DMS153 (cell line): ENCODE measurements at places on chromosomes 7 and 10.

GRCh38 chr7:29547421-29547820 lies 16.2 kb upstream of the PRR15 start:
- no peak for DNase-seq

- no peak for DNase-seq
Observed at GRCh38 chr10:64174666-64175255, 653.6 kb downstream of the REEP3 start.

DNA sequence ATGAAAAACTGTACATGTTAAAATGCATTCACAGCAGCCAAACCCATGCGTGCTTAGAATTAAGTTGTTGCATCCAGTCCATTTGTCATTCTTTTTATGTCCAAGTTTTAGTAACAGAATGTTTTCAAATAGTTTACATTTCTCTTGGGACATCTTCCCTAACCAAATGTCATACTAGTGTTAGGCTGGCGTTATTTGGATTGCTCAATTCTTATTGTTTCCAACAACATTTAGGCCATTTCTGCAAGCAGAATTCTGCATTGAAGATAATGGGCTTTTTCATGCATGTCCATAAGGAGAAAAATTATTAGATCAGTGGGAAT lies 203.0 kb downstream of the HIBADH start:
- DNase-seq: no peak

GRCh38 chr10:133072196-133072595 lies 15.5 kb upstream of the ADGRA1 start:
- peak; percentile 45 for DNase-seq

- DNase-seq: no peak
Observed at GRCh38 chr7:50856806-50857205, 74.1 kb upstream of the GRB10 start.

- no peak for DNase-seq
Observed at GRCh38 chr10:113159563-113159962, 209.5 kb downstream of the TCF7L2 start.

DNA sequence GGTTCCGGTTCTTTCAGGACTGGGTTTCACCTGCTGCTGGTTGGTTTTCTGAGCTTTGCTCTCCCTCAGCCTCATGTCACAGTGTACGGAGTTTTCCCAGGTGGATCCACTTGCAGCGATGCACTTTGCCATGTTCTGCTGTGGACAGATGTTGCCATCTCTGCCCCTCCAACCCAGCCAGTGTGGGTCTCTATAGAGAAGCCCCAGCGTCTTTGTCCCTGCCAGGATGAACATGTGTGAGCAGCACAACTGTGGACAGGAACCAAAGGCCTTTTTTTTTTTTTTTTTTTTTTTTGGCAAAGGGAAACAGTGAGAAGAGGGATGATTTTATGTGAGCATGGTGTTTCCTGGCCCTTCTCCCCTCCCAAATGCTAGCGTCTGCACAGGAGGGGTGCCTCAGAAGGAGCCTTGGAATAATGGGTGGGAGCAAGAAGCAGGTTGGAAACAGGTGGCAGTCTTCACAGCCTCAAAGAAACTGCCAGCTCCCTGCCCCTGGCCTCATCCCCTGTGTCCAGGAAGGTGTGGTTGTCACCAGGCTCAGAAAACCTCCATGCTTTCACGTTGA lies 106.5 kb downstream of the RPS24 start:
- no peak for DNase-seq

DNA sequence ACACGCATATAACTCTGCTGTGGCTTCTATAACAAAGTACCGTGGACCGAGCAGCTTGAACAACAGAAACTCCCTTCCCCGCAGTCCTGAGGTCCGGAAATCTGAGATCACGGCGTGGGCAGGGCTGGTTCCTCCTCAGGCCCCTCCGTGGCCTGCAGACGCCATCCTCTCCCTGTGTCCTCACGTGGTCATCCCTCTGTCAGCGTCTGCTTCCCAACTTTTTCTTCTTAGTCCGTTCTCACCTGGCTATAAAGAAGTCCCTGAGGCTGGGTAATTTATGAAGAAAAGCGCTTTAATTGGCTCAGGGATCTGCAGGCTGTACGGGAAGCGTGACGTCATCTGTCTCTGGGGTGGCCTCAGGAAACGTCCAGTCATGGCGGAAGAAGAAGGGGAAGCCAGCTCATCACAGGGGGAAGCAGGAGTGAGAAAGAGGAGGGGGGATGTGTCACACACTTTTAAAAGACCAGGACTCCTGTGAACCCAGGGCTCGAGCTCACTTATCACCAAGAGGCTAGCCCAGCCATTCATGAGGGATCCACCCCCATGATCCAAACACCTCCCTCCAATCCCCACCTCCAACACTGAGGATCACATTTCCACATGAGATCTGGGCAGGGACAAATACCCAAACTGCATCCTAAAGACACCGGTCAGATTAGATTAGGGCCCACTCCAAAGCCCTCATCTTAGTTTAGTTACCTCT lies 91.2 kb upstream of the INSIG1 start:
- no peak for DNase-seq

GRCh38 chr10:22369434-22370072 lies 24.3 kb downstream of the SPAG6 start:
- DNase-seq: no peak

GRCh38 chr7:108067844-108068243 lies 62.3 kb downstream of the LAMB4 start:
- DNase-seq: peak; percentile 51

DNA sequence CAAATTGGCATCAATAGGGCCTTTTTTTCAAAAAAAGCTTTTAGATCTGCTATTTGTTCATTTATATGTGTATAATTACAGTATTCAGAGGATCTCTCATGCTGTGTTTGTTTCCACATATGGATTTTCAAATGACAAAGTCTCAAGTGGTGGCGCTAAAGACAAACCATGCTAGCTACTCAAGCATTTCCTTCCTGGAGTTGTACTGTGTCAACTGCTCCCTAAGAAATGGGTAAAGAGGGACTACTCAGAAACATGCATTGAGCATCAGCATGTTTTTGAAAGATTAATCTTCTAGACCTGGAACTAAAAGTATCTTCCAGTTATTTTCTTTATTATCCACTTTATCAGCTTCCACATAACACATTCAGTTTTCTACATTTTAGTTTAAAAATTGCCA lies 12.7 kb downstream of the CNTNAP2 start:
- DNase-seq: no peak

GRCh38 chr7:101631224-101631714 lies 2.2 kb upstream of the MYL10 start:
- no peak for DNase-seq

- no peak for DNase-seq
Observed at GRCh38 chr7:147245274-147245673, 1128.7 kb downstream of the CNTNAP2 start.

DNA sequence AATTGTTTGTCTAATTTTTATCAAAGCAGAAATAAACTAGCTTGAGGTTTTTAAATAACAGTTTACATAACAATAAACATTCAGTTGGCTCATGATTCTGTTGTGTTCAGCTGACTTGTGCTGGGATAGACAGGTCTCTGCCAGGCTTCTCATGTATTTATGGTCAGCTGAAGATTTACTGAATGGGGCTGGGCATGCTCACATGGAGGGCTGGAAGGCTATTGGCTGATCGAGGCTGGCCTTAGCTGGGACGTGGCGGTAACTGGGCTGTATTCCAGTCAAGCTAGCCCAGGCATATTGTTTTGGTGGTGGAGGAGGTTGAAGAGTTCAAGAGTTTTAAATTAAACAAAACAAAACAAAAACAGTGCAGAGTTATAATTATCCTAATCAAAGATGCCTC lies 251.0 kb upstream of the MTPN start:
- no peak for DNase-seq
